ENCODE measurements at places on chromosomes 7 and 10. TPM values are rescaled to one million over a fixed set of nuclear protein-coding genes. Genes with fewer than 3 reads are reported as not detected.
A peak's percentile ranks its signal among the peaks of the same experiment; 100 is the strongest.

VWA2 gene
- not detected for total RNA-seq

GRCh38 chr10:111148025-111148424 is 71.2 kb downstream of the ADRA2A start:
- no peaks in the 10 kb centered on the region for H3K27me3 ChIP-seq
- H3K4me1 ChIP-seq, result no peaks in the 10 kb centered on the region
- H3K36me3 ChIP-seq, result no peaks in the 10 kb centered on the region
- peak; percentile 58 for DNase-seq

ACBD5 gene
- total RNA-seq, result 21.1 TPM

DNA sequence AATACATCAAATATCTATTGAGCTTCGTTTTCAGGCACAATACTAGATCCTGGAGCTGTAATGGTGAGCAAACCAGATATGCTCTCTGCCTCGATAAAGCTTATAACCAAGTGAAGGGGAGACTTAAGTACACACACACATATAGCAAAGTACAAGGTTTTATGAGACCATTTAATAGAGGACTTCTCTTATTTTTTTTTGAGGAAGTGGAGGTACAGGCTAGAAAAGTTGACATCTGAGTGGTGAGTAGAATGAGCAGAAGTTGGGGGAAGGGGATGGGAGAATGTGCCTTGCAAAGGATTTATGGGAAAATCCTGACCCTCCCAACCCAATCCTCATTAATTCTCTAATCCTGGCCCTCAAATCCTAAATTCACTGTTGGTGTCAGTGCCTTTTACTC is 7.7 kb downstream of the CCDC136 start:
- no peak for DNase-seq
- peaks cover 6% of the 10 kb centered on the region for H3K36me3 ChIP-seq
- H3K4me1 ChIP-seq, result no peaks in the 10 kb centered on the region
- H3K4me3 ChIP-seq, result no peak overlapping the region
- no peak overlapping the region for H3K27ac ChIP-seq

DENND2A gene
- 9.2 TPM for total RNA-seq

All from SJCRH30 (cell line).